ENCODE measurements at places on chromosomes 5 and 9.

DNA sequence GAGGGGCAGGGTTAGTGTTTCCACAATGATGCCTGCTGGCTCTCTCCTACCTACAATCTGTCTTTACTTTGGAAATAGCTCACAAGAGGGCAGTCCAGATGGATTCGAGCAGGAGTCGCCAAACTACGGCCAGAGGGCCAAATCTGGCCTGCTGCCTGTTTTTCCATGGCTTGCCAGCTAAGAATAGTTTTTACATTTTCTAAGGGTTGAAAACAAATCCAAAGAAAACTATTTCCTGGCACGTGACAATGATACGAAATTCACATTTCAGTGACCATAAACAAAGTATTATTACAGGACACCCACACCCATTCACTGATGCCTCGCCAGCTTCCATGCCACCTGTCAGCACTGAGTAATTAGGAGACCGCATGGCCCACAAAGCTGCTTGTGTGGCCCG, 162.9 kb upstream of the WWC1 start:
- no peak for DNase-seq

DNA sequence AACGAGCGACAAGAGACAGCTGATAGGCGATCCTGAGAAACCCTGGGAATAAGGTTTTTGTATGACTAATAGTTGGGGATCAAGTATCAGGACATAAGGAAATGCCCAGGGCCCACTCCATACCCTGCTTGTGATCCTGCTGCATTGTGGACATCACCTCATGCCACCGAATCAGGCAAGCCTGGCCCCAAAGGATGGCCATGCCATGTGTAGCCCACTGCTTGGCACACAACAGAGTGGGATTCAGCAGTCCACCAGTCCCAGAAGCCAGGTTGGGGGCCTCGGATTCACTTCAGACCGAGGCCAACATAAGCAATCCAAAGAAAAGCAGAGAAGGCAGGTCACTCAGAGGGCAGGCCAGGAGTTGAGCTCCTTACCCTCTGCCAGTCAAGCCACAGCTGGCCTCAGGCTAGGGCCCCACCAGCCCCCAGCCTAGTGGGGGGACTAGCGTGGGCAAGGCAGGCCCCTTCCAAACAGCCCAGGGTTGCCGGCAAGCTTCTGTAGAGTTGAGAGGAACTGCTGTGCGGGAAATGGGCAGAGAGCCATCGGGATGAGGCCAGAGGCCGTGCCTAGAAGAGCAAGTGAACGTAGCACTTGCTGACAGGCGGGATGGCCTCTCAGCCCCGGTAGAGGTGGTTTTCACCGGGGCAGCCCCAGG, 5.0 kb downstream of the NOP16 start:
- DNase-seq = no peak

- no peak for DNase-seq
These were observed 121.4 kb downstream of the DMRT2 start for GRCh38 chr9:1171546-1171945.

- DNase-seq = no peak
These were observed 3.0 kb downstream of the PCDH1 start for GRCh38 chr5:141875022-141875740.

GRCh38 chr5:10432059-10433008, 9.3 kb upstream of the ROPN1L start:
- no peak for DNase-seq

- no peak for DNase-seq
These were observed 234.4 kb upstream of the DAPK1 start for GRCh38 chr9:87263291-87263690.

DNA sequence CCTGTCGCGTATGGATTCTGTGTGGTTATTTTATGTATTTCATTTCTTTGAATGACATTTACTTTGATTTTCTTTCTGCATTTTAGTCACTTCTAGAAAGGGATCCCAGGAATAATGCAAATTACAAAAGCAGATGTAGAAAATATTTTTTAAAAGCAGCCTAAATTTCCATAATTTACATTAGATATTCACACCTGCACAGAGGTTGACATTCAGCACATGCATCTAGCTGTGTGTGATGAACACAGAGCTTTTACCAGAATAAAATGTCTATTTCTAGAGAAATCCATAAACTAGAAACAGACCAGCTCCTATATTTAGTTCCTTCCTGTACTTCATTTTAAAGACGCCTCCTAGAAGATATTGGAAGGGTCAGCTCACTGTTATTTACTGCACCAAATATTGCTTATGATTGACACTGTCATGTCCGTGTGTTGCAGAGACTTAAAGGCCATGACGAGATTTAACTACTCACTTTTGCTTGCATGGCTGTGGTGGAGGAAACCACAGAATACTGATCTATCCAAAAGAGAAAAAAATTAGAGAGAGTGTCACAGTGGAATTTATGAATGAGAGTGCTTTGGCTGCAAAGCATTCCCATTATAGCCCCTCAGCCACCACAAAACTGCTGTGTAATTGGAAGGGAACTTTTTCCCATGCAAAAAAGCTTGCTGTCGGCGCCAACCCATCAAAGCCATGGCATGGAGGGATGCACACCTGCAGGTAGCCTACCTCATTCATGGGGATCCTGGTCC, 58.1 kb downstream of the EBF1 start:
- no peak for DNase-seq

DNA sequence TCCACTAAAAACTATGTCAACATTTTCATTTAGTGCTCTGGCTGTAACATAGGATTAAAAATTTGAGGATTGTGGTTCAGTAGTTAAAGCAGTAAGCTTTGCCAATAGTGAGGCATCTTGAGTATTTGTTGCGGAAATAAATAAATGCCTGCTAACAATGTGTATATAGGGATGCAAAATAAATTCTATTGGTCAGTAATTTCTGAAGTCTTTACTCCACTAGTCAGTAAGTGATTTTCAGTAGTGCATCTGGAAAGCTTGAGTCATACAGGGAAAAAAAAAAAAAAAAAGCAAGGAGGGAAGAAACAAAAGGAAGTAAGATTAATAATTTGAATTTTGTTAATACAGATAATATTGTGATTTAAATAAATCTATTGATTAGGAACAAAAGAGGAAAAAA, 21.0 kb downstream of the NIPBL start:
- DNase-seq = no peak

DNA sequence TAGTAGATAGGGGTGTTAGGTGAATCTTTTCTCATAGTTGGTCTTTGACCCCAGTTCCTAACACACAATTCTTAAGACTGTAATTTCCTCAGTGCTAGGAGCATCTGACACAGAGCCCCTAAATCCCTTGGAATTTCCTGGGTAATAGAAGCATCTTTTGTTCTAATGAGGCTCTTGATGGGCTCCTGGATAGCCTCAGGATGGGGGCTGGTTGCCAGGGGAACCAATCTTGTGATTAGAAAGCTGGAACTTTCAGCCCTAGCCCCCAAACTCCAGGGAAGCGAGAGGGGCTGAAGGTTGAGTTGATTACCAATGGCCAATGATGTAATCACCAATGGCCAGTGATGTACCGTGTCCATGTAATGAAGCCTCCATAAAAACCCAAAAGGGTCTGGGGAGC, 44.5 kb downstream of the CCDC125 start:
- DNase-seq = no peak

- DNase-seq = no peak
These were observed 1688.4 kb upstream of the CDH9 start for GRCh38 chr5:28726815-28727214.

DNA sequence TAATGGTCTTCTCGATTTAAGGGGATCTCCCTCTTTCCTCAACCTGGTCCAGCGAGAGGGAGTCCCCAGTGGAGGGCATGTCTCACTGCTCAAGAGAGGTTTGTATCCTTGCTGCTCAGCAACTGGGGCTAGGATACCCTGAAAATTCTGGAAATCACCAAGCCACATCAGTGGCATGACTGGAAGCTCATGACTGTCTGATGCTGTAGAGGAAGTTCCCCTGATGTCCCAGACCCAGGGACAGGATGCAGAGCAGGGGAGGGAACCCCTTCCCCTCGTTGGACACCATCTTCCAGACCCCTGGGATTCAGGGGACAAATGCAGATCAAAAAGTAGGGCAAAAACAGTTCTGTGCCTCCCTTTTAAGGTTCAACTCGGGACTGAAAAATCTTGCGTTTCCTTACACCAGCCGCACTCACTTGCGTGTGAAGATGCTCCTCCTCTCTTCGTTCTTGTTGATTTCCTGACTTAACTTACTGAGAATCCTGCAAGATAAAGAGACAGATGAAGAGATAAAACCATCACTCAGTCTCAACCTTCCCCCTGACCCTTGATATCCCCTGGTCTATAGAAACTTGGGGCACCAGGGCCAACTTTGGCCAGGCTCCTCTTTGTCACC, 22.1 kb downstream of the LCP2 start:
- no peak for DNase-seq

GRCh38 chr5:109964136-109964535, 274.4 kb downstream of the MAN2A1 start:
- DNase-seq = no peak

- no peak for DNase-seq
These were observed 113.3 kb upstream of the SPATA31D4 start for GRCh38 chr9:81814794-81815464.

GRCh38 chr5:115855959-115856358, 14.2 kb downstream of the AP3S1 start:
- DNase-seq = no peak

DNA sequence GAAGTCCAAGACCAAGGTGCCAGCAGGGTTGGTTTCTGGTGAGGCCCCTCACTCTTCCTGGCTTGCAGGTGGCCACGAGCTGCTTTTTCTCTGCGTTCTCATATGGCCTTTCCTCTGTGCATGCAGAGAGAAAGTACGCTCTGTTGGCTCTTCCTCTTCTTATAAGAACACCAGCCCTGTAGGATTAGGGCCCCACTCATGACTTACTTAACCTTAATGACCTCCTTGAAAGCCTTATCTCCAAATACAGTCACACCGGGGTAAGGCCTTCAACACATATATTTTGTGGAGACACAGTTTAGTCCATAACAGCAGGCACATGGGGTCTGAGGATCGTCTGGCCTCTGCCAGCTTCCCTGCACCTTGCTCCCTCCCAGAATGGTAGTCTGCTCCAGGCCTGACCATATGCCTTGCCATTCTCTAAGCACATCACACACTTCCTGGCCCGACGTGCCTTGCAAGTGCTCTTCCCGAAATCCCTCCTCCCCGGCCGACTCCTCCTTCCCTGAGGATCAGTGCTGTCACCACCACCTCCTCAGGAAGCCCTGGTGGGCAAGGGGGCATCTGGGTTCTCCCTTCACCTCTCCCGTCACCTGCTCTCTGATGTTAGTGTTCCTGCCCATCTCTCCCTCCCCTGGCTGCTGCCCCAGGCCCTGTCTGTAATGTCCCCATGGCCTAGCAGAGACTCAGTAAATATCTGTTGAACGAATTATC, 200.7 kb downstream of the AOPEP start:
- no peak for DNase-seq

DNA sequence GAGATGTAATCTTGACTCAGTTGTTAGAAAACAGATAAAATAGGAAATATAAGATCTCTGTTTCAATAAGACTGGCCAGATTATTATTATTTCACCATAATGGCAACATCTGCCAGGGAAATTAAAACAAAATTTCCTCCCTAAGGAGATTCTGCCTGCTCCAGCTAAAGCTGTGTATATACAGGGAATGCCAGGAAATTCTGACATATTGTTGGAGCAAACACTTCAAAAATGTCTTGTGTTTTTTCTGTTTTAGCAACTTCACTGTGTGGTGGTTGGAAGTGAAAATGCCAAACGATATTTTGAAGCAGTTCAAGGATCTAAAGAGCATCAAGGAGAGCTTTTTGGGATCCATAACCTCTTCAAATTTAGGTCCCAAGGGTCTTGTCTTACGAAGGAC, 90.8 kb downstream of the ERCC6L2 start:
- no peak for DNase-seq

GRCh38 chr5:59637884-59638580, 255.5 kb downstream of the PDE4D start:
- no peak for DNase-seq

DNA sequence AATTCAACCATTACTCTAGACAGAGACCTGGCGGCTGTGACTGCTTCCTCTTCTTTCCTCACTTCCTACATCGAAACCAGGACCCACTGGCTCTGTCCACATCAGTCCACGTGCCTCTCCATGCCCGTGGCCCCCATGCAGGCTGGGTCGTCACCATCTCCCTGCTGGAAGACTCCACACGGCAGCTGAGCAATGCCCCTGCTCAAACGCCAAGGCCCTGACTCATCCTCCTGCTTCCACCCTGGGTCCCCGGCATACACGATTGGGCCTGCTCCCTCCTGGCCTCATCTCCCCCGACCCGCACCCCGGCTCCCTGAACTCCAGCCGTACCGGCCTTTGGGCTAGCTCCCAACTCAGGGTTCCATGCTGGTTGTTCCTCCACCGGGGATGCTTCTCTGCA, 67.2 kb upstream of the IER5L start:
- no peak for DNase-seq

GRCh38 chr5:42666869-42667268, 89.7 kb upstream of the CCDC152 start:
- DNase-seq = no peak

DNA sequence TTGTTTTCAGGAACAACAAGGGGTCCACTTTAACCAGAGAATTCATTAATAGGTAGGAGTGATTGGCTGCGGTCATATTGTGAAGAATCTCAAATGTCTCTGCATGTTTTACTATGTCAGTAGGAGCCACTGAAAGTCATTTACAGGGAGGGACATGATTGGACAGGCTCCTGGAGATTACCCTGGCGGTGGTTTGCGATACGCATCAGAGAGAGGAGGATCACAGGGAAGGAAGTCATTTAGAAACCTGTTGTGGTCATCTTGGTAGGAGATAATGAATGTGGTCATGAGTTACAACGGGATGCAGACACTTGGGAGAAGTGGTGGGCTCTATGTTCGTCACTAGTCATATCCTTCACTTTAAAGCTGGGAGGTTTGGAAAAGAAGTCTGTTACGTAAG, 262.8 kb downstream of the FAM114A2 start:
- DNase-seq = no peak

DNA sequence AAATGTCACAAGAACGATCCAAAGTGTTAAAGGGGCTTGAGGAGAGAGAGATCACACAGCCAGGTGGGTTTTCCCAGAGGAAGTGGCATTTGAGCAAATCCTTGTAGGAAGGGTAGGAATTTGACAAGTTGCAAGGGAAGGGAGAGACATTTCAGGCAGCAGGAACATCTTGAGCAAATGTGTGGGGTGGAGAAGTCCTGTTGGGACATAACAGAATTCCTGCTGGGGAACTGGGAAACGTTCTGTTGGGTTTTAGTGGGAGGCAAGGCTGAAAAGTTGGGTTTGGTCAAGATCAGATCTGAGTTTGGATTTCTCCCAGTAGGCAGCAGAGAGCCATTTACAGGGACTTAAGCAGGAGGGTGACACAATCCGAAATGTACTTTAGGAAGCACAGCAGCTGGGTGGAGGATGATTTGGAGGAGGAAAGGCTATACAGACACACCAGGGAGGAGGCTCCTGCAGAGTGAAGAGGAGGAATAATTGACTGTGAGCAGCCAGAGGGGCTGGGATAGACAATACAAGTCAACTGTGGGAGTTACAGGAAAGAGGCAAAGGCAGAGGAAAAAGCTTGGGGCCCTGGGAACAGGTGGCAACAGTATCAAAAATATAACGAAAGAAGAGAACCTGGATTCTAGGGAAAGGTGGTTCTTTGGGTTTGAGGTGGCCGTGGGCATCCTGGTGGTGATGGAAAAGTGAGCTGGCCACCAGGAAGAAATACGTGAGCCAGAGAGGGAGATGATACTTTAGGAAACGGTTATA, 3.1 kb upstream of the ZSWIM6 start:
- no peak for DNase-seq

GRCh38 chr9:123929177-123929869, 603 bp downstream of the DENND1A start:
- DNase-seq = no peak

- no peak for DNase-seq
These were observed 12.2 kb upstream of the SMIM32 start for GRCh38 chr5:136205061-136205702.

- DNase-seq = no peak
These were observed 191.6 kb downstream of the TRIM36 start for GRCh38 chr5:114977979-114978573.
